ENCODE measurements at places on chromosomes 2 and 18. TPM values are rescaled to one million over a fixed set of nuclear protein-coding genes. Genes with fewer than 3 reads are reported as not detected.

GRCh38 chr18:55048892-55049291 is 89.6 kb upstream of the CCDC68 start:
- no peaks in the 10 kb centered on the region for H3K4me1 ChIP-seq
- peaks cover 5% of the 10 kb centered on the region for H3K27me3 ChIP-seq
- no peak overlapping the region for H3K4me3 ChIP-seq
- no peak overlapping the region for H3K27ac ChIP-seq
- H3K36me3 ChIP-seq, result no peaks in the 10 kb centered on the region

DNA sequence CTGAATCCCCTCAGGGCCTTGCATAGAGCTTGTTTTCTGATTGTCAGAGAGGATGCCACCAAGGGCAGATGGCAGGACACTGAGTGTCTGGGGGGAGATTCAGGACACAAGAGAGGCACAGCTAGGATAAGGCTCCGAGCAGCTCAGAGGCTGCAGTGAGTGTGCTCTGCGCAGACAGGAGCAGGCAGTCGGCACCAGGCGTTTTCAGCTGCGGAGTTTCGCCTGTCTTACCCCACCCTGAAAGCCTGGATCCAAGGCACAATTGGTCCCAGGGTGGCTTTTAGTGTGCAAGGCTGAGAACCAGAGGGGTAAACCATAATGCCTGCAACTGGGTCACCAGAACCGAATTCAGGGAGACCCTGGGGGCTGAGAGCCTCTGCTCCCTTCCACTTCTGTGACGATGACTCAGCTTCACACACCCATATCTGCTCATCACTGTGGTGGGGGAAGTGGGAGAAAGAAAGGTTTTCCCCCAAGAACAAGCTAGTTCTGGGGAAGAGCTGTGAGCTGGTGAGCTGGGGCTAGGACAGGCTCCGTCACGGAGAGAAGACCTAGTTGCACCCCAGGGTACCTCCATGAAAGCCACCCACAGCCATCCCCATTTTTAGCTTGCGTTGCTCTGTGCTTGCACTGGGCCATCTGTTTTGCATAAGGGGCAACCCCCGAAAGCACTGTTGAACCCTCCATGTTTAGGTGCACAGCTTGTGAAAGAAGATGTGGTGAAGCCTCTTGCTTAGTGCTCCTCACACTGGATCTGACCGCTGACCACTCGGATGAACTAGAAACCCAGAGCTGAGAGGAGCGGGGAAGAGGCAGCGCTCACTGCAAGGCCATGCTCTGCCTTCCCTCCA is 173.7 kb downstream of the CELF4 start:
- peaks cover 59% of the 10 kb centered on the region for H3K27me3 ChIP-seq
- H3K4me1 ChIP-seq, result peaks cover 5% of the 10 kb centered on the region
- no peak overlapping the region for H3K27ac ChIP-seq

DNA sequence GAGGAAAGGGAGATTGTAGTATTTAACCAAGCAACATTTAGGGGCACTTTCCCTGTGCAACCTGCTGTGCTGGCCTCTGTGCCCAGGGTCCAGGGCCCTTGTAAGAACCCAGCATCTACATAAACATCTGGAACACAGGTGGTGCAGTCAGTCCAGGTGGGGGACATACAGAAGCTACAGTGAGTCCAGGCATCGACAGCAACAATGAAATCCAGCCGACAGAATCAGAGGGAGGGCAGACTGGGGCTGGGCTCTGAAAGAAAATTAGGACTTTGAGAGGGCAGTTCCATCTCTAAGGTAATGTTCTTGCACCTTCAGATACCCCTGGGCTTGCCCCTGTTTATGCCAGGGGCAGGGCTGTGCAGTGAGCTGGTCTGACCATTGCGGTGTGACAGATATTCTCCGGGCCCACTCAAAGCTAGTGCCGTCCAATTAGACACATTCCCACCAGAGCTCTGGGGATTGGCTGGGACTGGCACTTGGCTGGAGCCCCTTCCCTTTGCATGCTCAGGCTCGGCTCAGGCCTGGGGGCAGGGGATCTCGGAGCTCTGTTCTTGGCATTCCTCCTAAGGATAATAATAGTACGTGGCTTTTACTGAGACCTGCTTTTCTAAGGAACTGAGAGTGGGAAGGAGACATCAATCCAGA is 5.4 kb downstream of the LBH start:
- peaks cover 59% of the 10 kb centered on the region for H3K4me1 ChIP-seq
- peak overlapping the region; percentile 87 for H3K4me3 ChIP-seq
- no peaks in the 10 kb centered on the region for H3K27me3 ChIP-seq
- peak overlapping the region; percentile 91 for H3K27ac ChIP-seq
- H3K36me3 ChIP-seq, result peaks cover 18% of the 10 kb centered on the region

EMILIN2 gene
- 5.8 TPM for total RNA-seq

DNA sequence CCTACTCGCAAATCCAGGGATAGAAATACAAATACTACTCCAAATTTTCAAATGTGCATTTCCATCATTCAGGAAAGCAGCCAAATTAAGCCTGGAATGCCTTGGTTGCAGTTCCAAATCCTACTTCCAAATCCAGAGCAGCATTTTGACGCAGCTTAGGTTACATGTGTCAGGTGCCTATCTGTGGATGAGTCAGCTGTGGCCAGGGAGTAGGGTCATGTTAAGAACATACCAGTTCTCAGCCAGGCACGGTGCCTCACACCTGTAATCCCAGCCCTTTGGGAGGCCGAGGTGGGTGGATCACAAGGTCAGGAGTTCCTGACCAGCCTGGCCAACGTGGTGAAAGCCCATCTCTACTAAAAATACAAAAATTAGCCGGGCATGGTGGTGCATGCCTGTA is 17.0 kb downstream of the SLC30A6 start:
- DNase-seq, result no peak
- H3K4me3 ChIP-seq, result no peak overlapping the region
- H3K4me1 ChIP-seq, result peaks cover 6% of the 10 kb centered on the region
- no peak overlapping the region for H3K27ac ChIP-seq
- H3K27me3 ChIP-seq, result no peaks in the 10 kb centered on the region

DNA sequence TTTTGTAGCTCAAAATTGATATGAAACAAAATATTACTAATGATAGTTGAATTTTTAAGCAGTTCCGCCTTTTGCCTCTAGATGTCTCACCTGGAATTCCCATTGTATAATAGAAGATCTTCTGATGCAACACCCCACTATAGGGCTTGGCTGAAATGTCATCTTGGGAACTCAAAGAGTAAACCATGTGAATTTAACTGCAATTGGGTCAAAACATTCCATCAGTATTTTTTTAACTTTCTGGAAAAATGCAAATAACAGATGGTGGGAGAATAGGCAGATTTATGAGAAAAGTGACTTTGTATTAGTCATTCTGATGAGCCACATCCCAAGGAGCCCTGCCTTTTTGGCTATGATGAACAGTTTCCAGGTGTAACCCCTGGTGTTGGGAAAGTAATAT is 489.9 kb downstream of the NYAP2 start:
- no peaks in the 10 kb centered on the region for H3K4me1 ChIP-seq
- peaks cover 28% of the 10 kb centered on the region for H3K27me3 ChIP-seq
- no peak overlapping the region for H3K4me3 ChIP-seq
- H3K27ac ChIP-seq, result no peak overlapping the region
- no peaks in the 10 kb centered on the region for H3K36me3 ChIP-seq

ANKRD62 gene
- not detected for total RNA-seq

DNA sequence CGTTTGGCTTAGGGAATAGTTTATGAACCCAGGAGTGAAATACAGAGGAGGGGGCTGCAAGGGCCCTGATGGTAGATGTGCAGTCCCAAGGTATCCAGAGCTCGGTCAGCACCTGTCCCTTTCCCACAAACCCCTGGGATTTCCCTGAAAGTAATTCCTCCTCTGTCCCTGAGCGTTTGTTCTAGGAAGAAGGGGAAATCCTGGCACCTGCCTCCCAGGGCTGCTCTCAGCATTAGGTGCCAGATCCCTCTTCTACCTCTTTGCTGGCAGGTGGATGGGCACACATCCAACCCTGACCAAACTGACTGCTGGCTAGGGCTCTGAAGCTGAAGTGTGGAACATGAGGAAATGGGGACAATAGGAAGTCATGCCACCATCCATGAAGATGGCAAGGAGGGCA is 824.0 kb downstream of the SLC4A3 start:
- DNase-seq, result no peak
- no peaks in the 10 kb centered on the region for H3K36me3 ChIP-seq
- H3K27me3 ChIP-seq, result no peaks in the 10 kb centered on the region
- H3K27ac ChIP-seq, result no peak overlapping the region
- H3K4me1 ChIP-seq, result no peaks in the 10 kb centered on the region

Measured in T-helper 17 cell (primary cell).